Tibial nerve (tissue), 4 donors: ENCODE measurements at places on chromosomes 3 and 15. TPM values are rescaled to one million over a fixed set of nuclear protein-coding genes. Genes with fewer than 3 reads are reported as not detected.

GRCh38 chr3:177364236-177364635 lies 167.0 kb upstream of the TBL1XR1 start:
- no peak for DNase-seq
- no peaks in the 10 kb centered on the region for H3K27me3 ChIP-seq

- H3K27me3 ChIP-seq = no peaks in the 10 kb centered on the region
- H3K4me3 ChIP-seq = no peak overlapping the region
- DNase-seq = no peak
- H3K36me3 ChIP-seq = no peaks in the 10 kb centered on the region
- H3K27ac ChIP-seq = no peak overlapping the region
Observed at GRCh38 chr3:36597422-36597821, 166.9 kb downstream of the DCLK3 start.

DNA sequence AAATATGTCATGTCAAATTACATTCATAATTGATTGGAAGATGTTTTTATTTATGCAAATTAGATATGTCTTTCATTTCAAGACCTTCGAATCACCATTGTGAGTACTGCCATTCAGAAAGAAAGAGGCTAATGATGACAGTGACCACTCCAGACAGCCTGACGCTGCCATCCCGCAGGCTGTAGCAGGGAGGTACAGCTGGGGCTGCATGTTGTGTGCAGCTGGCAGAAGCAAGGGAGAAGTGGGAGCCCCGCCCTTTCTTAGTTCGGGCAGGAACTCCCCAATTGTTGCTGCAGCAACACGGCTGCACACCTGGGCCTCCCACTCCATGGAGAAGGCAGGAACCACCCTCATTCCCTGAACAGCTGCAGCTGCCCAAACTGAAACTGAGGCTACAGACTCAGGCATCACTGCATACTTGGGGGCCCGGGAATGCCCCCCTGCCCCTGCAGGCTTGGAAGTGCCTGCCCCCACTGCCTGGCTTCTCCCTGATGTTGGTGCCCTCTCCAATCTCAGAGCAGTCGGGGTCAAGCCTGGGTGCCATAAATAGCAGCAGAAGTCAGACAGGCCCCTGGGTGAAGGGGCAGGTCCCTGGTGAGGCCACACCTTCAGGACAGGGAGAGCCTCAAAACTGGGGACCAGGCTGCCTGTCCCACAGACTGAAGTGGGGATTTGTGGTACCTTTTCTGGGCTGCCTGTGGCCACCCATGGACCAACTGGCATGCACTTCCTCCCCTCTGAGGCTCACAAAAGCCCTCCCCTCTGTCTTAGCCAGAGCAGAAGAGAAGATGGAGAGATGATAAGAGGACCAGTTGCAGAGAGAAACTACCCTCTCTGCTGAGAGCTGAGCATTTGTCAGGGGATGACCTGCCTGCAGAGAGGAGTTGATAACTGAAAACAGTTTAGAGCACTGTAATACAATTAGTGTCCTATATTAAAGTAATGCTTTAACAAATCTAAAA lies 964.6 kb downstream of the SI start:
- no peaks in the 10 kb centered on the region for H3K4me1 ChIP-seq
- no peak for DNase-seq
- H3K27ac ChIP-seq = no peak overlapping the region
- no peak overlapping the region for H3K4me3 ChIP-seq

Gene EXD1
- not detected for total RNA-seq
